IMR-90 (cell line): ENCODE measurements at places on chromosomes 5 and 9.
A peak's percentile ranks its signal among the peaks of the same experiment; 100 is the strongest.

DNA sequence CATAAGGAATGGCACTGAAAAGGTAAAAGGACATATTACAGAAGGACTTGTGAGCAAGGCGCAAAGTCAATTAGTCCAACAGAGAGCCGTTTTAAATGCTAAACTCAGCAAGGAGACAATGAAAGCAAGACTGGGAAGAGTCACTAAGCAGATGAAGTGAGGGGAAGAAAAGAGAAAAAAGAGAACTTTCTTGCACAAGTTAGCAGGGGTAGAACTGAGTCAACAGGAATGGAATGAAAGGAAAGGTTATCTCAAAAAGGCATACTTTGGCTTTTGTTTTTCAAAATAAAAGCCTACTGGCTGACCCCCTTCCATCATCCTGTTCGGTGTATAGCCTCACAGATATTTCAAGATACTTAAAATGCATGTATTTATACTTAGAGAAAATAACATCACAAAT, 75.0 kb downstream of the NR6A1 start:
- peak overlapping the region; percentile 32 for H3K27ac ChIP-seq
- no peaks in the 10 kb centered on the region for H3K27me3 ChIP-seq
- H3K4me3 ChIP-seq, result peak overlapping the region; percentile 16; the same call in 1 of the 2 replicates
- peaks cover 25% of the 10 kb centered on the region for H3K4me1 ChIP-seq

DNA sequence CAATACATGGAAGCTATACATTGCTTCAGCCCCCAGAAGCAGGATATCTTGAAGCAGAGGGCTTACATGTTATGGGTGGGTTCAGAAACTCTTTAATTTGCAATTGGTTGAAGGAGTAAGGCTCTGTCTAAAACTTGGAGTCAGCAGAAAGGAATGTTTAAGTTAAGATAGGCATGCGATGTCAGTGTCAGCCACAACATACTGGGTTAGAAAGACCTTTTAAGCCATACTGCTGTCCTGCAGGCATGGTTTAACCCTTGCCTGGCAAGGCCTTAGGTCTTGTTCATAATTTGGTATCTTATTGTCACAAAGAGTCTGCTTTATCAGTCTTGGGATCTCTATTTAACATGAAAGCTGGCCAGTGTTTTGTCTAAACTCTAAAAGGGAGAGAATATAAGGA, 1619.6 kb upstream of the WWC1 start:
- H3K36me3 ChIP-seq, result no peaks in the 10 kb centered on the region
- no peak overlapping the region for H3K27ac ChIP-seq
- H3K4me1 ChIP-seq, result no peaks in the 10 kb centered on the region
- DNase-seq, result no peak
- no peaks in the 10 kb centered on the region for H3K27me3 ChIP-seq

- peaks cover 5% of the 10 kb centered on the region for H3K4me1 ChIP-seq
- DNase-seq, result no peak
- H3K27ac ChIP-seq, result no peak overlapping the region
Measured at GRCh38 chr5:125315306-125315705, 568.9 kb upstream of the ZNF608 start.

GRCh38 chr5:119079318-119079921, 8.5 kb downstream of the DMXL1 start:
- H3K27me3 ChIP-seq, result no peaks in the 10 kb centered on the region
- peak; percentile 12 for DNase-seq
- H3K4me1 ChIP-seq, result peaks cover 2% of the 10 kb centered on the region; the same call in 1 of the 2 replicates
- no peaks in the 10 kb centered on the region for H3K36me3 ChIP-seq
- H3K4me3 ChIP-seq, result no peak overlapping the region
- no peak overlapping the region for H3K27ac ChIP-seq

DNA sequence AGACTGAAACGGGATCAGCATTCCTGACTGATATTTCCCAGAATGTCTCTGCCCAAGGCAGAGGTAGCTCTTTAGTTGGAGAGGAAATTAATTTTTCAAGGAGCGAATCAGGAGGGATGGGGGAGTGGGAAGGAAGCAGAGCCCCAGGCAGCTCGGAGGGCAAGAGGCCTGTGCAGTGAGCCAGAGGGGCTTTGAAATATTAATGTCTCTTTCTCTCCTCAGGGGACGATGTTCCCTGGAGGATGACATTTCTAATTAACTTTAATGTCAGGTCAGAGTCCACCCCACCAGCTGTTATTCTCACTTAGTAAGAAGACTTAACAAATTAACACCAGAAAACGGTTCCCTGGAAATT, 45.6 kb downstream of the SLC6A7 start:
- H3K27me3 ChIP-seq, result no peaks in the 10 kb centered on the region; the same call in 1 of the 2 replicates
- no peaks in the 10 kb centered on the region for H3K4me1 ChIP-seq
- no peak for DNase-seq
- no peak overlapping the region for H3K4me3 ChIP-seq

DNA sequence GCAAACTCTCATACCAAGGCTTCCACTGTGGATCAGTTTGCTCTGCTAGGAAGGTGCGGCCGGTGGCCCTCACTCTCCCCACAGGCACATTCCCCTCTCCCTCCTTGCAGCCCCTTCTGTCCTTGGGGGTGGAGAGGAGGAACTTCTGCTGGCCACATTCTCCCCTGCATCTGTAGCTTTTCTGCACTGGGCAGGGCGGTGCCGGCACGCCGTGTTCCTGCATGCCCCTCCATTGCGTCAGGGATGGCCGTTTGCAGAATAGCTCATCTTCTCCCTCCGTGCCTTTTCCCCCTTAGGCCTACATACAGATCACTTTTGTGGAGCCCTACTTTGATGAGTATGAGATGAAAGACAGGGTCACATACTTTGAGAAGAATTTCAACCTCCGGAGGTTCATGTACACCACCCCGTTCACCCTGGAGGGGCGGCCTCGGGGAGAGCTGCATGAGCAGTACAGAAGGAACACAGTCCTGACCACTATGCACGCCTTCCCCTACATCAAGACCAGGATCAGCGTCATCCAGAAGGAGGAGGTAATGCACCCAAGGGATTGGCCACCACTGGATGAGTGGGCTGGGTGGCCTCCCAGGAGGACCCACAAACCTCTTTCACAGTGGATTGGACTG, 231.5 kb downstream of the DOCK8 start:
- DNase-seq, result no peak
- no peak overlapping the region for H3K4me3 ChIP-seq
- no peak overlapping the region for H3K27ac ChIP-seq

DNA sequence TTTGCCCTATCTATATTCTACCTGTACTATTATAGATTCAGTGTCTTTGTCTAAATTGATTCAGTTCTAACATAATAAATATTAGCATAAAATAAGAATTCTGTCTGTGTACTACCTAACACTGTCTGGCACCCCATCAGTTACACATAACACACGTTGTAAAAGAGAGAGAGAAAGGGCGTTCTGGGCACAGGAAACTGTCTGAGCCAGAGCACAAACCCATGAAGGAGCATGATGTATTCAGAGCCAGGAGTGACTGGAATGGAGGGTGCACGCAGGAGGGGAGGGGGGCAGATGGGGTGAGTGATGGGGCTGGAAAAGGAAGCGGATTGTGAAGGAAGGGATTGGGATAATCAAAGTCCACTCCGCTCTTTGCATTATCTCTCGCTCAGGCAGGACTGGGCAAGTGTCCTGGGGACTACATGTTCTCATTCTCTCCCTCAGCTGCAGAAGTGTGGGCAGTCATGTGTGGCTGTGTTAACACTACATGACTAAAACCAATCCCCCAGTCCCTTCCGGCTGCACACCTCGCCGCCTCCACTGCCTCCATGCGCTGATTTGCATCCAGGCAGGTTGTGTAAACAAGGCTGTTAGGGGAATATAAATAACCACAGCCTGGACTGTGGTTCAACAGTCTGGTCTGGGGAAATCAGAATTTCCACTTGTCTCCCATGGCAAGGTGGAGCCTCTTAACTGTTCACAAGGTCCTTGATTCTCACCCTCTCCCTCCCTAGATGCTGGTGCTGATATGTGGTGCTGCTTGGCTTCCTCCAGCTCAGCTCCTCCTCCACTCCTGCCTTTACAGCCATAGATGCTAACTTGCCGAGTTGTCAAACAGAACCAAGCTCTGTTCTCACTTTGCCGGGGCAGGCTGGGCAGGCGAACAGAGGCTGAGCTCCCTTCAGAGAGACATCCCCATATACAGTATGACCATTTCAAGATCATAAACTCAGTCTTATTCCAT, 367.5 kb upstream of the BRINP1 start:
- H3K4me3 ChIP-seq, result no peak overlapping the region
- no peaks in the 10 kb centered on the region for H3K36me3 ChIP-seq
- H3K4me1 ChIP-seq, result no peaks in the 10 kb centered on the region
- no peak for DNase-seq
- no peaks in the 10 kb centered on the region for H3K27me3 ChIP-seq

GRCh38 chr5:17229313-17229712, 11.9 kb downstream of the BASP1 start:
- peaks cover 32% of the 10 kb centered on the region for H3K36me3 ChIP-seq
- DNase-seq, result no peak
- H3K4me3 ChIP-seq, result no peak overlapping the region
- no peaks in the 10 kb centered on the region for H3K27me3 ChIP-seq
- peaks cover 22% of the 10 kb centered on the region for H3K4me1 ChIP-seq

DNA sequence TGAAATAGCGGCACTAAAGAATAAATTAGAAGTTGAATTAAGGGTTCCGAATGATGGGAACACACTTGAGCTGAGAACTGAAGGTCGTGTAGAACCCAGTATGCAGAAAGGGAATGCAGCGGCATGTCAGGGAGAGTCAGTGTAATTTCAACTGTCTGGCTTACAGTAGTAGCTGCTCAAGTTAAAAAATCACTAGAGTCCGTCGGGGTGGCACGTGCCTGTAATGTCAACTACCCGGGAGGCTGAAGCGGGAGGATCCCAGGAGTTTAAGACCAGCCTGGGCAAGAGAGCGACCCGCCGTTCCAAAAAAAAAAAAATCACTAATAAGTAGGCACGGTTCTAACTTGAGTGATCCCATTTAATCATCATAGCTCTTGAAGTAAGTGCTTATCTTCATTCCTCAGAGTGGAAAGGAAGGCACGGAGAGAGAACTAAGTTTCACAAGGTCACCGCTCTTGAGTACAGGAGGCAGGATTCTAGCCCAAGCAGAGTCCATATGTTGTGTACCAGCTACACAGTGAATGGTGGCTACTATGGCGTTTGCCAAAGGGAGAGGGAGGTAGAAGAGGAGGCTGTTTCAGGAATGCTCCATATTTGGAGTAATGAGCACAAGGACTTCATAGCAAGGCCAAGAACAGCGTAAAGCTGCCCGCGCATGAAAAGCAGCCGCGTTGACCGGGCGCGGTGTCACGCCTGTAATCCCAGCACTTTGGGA, 831 bp downstream of the RMRP start:
- peak overlapping the region; percentile 60 for H3K27ac ChIP-seq
- H3K36me3 ChIP-seq, result peaks cover 11% of the 10 kb centered on the region
- peak overlapping the region; percentile 32 for H3K4me3 ChIP-seq
- peaks cover 14% of the 10 kb centered on the region for H3K4me1 ChIP-seq
- no peaks in the 10 kb centered on the region for H3K27me3 ChIP-seq

GRCh38 chr9:17509701-17510100, 69.2 kb upstream of the SH3GL2 start:
- DNase-seq, result peak; percentile 44
- no peak overlapping the region for H3K4me3 ChIP-seq
- H3K36me3 ChIP-seq, result no peaks in the 10 kb centered on the region

GRCh38 chr5:67426961-67427849, 230.6 kb upstream of the CD180 start:
- peaks cover 4% of the 10 kb centered on the region for H3K4me1 ChIP-seq
- no peak for DNase-seq
- H3K27ac ChIP-seq, result no peak overlapping the region
- H3K36me3 ChIP-seq, result no peaks in the 10 kb centered on the region

DNA sequence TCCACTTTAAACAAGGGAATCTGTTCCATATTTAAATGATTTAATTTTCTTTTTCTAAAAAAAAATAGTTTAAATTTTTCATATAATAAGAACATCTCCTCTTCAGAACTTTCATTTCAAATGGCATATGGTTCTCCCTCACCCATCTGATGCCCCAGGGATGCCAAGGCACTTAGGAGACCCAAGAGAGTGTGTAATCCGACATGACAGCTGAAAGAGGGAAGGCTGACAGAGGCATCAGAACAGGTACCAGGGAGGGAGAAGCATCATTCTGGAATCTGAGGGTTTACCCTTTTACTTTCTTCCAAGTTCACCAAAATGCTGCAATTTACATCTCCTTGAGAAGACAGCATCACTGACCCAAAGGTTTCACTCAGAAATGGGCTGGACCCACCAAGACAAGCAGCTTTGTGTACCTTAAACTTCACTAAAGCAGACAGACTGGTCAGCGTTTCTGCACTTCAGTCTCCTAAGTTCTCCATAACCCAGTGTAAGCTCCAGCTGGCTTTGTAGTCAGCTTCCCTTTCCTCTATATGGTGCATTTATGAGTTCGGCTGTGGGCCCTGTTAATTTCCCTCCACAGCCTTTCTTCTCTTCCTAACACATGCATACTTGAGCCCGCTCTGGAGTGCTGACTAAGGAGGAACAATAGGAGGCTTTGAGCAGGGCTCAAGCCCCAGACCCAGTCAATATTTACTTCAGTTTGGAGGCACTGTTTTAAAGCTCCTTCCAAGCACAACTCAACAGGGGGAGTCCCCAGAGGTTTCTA, 17.7 kb downstream of the EFNA5 start:
- H3K4me3 ChIP-seq, result no peak overlapping the region
- no peaks in the 10 kb centered on the region for H3K4me1 ChIP-seq
- no peak for DNase-seq

DNA sequence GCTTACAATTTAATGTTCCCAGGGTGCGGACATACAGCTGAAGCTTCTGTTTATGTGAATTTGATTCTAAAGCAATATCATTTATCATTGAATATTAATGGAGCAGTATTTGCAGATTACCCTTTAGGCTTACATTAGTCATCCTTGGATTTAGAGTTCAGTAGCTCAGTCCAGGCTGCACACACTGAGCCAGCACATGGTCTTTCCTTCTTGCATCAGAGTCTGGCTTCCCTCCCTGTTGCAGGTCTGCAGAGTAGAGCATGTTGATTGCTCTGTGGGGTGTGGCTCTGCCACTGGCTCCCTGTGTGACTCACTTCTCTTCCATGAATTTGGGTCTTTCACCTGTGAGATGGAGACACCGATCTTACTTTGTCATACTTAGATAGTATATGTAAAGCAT, 36.8 kb downstream of the NSG2 start:
- no peak overlapping the region for H3K4me3 ChIP-seq
- no peaks in the 10 kb centered on the region for H3K27me3 ChIP-seq
- H3K4me1 ChIP-seq, result no peaks in the 10 kb centered on the region
- H3K27ac ChIP-seq, result no peak overlapping the region
- no peak for DNase-seq

DNA sequence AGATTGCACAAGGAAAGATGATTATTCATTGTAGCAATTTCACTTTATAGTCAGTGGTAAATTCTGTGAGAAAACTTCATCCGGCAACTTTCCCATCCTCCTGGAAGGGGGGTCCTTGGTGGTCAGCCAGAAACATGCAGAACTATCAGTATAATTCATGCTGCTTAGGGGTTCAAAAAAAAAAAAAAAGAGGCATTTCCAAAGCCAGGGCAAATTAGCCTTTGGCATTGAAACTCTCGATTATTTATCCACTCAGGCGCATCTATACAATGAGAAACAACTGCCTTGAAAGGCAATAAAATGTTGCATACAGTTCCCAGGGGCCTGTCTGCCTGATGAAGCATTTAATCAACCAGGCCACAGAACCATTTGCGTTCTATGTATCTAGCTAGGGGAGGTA, 263.3 kb downstream of the TMEM167A start:
- H3K27me3 ChIP-seq, result no peaks in the 10 kb centered on the region
- H3K27ac ChIP-seq, result no peak overlapping the region
- no peak overlapping the region for H3K4me3 ChIP-seq

GRCh38 chr5:42787845-42788244, 23.8 kb downstream of the SELENOP start:
- H3K27me3 ChIP-seq, result no peaks in the 10 kb centered on the region
- H3K4me3 ChIP-seq, result no peak overlapping the region
- H3K27ac ChIP-seq, result no peak overlapping the region
- no peak for DNase-seq

GRCh38 chr9:121294151-121294743, 26.3 kb downstream of the GSN start:
- H3K27ac ChIP-seq, result no peak overlapping the region
- no peak for DNase-seq
- H3K4me3 ChIP-seq, result no peak overlapping the region
- H3K36me3 ChIP-seq, result peaks cover 29% of the 10 kb centered on the region; the same call in 1 of the 2 replicates
- no peaks in the 10 kb centered on the region for H3K27me3 ChIP-seq
